ENCODE measurements at places on chromosomes 5 and 9.

GRCh38 chr9:31699836-31700235, 684.6 kb upstream of the ACO1 start:
- DNase-seq = no peak

GRCh38 chr5:170257370-170257769, 24.6 kb downstream of the C5orf58 start:
- no peak for DNase-seq

DNA sequence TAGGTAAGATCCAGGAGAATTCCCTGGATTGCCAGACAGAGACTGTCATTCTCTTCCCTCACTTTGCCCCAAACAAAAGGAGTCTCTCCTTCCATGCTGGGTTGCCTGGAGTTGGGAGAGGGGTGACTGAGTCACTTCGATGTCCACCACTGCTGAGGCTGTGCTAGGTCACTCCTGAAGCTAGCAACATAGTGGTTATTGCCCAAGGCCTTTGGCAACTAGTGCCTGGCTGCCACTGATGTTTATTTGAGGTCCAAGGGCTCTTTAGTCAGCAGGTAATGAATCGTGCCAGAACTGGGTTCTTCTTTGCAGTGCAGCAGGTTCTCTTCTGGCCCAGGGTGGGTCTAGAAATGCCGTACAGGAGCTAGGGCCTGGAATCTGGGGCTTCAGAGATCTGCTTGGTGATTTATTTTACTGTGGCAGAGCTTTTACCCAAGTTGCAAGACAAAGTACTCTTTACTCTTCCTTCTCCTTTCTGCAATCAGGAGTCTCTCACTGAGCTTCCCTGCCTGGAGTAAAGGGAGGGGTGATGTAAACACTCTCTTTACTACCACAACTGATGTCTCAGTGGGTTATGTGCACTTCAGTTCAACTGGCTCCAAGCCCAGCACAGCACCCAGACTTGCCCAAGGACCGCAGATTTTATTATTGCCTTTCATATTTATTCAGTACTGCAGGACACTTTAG, 155.7 kb upstream of the SH3GL2 start:
- DNase-seq = no peak

DNA sequence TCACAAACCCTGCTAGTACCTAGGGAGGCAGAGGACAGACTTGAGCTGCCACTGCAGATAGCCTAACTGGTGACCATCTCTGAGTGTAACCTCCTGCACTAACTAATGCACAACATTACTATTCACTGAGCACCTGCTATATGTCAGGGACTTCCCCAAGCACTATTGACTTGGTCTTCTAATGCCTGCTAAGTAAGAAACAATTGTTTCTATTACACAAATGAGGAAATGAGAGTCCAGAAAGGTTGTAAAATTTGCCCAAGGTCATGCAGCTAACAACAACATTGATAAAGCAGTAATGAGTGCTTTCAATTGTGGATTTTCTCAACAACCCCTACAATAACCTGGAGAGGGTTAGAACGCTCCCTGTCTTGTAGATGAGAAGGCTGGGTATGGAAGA, 183.7 kb downstream of the ZNF462 start:
- no peak for DNase-seq

DNA sequence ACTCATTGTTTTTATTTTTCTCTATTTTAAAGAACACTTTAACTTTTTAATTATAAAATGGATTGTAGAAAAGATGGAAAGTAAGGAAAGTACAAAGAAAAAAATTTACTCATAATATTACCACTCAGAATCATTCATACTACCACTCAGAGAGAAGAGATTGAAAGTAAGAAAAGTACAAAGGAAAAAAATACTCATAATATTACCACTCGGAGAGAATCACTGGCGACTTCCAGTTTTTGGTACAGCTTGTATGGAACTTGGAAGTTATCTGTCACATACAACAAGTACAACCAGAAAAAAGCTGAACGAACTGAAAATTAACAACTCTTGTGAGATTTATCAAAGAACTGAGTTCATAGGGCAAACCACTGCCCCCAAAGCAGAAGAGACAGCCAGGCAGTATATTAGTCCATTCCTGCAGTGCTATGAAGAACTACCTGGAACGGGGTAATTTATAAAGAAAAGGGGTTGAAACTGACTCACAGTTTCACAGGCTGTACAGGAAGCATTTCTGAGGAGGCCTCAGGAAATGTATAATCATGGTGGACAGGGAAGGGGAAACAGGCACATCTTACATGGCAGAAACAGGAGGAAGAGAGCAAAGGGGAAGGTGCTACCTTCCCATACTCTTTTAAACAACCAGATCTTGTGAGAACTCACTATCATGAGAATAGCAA, 183.9 kb downstream of the SMARCA2 start:
- DNase-seq = no peak

GRCh38 chr5:121628783-121629182, 222.9 kb upstream of the FTMT start:
- no peak for DNase-seq

Data from hindlimb muscle (tissue), 1 donor.